ENCODE measurements at places on chromosomes 1 and 21. TPM values are rescaled to one million over a fixed set of nuclear protein-coding genes. Genes with fewer than 3 reads are reported as not detected.
A peak's percentile ranks its signal among the peaks of the same experiment; 100 is the strongest.

Gene INSRR
- total RNA-seq = 0.47 TPM

Gene STX12
- 17.9 TPM for total RNA-seq

Gene KRTAP19-1
- total RNA-seq = not detected

Gene PIAS3
- 10.0 TPM for total RNA-seq

- peak; percentile 92 for DNase-seq
Measured at GRCh38 chr1:205319081-205320018, 2.2 kb downstream of the NUAK2 start.

DNA sequence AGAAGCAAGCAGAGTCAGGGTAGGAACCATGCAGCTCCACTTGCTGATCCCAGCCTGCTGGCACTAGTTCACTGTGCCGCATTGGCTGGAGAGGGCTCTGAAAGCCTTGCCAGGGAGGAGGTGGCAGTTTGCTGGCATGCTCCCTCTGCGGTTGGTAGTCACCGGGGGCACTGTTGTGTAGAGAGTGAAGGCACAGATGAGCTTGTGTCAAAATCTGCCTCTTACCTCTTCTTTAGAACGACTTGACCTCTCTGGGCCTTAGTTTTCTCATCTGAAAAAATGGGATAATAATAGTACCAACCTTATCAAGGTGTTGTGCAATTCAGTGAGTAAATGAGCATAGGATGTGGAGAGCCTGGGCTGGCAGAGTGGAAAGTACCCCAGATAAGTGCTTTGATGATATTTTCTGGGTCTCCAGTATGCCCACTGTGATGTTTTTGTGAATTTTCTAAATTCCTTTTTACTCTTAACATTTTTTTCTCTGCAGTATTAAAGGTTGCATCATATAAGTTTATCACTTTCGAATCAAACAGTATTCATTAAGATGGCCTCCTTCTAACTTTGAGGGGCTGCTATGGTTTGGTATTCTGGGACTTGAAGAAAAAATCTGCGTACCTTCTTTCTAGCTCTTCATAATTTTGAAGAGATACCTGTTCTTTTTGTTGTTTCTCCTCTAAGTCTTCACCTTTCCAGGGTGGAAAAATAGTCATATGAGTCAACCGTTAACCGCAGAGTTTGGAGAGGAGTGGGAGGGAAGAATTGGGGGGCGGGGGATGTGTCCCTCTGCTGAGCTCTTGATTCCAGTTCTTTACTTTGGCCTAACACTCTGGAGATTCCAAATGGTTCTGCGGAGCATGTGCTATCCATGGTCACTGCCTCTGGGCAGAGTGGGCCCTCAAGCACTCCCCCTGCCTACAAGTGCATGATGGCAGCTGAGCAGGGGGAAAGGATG lies 26.8 kb downstream of the SZRD1 start:
- DNase-seq = no peak

DNA sequence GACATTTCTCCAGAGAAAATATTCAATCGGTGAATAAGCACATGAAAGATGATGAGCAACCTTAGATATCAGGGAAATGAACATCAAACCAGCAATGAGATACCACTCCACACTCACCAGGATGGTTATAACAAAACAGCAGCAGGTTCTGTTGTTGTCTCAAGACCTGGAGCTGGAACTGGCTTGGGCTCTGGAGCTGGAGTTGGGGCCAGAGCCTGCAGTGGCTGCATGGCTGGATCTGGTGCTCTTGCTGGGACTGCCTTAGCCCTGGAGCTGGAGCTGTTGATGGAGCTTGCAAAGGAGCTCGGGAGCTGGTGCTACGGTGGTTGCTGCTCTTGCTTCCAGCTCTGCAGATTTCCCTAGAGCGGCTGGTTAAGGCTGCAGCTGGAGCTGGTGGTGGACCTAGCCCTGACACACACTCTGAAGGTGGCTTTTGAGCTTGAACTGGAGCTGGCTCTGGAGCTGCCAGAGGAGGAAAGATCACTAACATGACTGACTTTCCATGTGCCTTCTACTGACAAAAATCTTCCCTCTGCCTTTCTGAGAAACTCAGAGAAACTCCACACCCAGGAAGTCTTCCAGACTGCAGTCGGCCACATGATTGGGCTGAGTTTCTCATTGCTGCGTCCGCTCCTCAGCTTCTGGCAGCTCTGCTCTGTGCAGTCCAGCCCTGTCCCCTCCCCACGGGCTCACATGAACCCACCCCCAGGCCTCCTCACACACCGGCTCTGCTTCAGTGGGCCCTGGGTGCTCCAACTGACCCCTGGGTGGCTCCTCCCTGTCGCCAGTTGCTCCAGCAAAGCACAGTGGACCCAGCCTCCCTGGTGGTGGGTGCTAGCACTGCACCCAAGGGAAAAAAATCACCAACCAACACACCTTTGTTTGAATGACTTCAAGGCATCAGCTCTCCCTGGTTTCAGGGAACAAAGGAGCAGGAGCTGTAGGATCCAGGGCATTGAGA lies 139.1 kb upstream of the FMN2 start:
- DNase-seq = peak; percentile 41

DNA sequence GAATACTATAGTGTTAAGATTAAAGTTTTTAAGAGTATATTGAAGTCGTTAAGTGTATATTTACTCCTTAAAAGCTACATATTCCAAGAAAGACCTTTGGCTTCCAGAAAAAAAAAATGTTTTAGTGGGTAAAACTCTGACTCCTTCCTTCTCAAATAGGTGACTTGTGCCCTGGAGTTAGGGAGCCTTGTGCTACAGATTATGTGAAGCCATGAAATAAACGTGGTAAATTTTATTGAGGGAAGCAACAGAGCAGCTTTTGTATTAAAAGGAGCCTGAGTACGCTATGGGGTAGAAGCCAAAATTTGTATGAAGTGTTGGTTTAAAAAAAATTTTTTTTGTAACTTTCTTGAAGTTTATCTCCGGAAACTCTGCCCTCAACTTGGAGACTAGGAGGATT lies 994 bp downstream of the RO60 start:
- no peak for DNase-seq

All from pancreas (tissue), 10 donors.